ENCODE measurements at places on chromosomes 1 and 21. TPM values are rescaled to one million over a fixed set of nuclear protein-coding genes. Genes with fewer than 3 reads are reported as not detected.

The FAM72A gene
- total RNA-seq = 7.3 TPM

The OVAAL gene
- total RNA-seq = not detected

The TBX15 gene
- total RNA-seq = 1.7 TPM

The SEMA4A gene
- total RNA-seq = 0.19 TPM

The MTARC1 gene
- total RNA-seq = 1.2 TPM
